ENCODE measurements at places on chromosomes 11 and 22. TPM values are rescaled to one million over a fixed set of nuclear protein-coding genes. Genes with fewer than 3 reads are reported as not detected.

DNA sequence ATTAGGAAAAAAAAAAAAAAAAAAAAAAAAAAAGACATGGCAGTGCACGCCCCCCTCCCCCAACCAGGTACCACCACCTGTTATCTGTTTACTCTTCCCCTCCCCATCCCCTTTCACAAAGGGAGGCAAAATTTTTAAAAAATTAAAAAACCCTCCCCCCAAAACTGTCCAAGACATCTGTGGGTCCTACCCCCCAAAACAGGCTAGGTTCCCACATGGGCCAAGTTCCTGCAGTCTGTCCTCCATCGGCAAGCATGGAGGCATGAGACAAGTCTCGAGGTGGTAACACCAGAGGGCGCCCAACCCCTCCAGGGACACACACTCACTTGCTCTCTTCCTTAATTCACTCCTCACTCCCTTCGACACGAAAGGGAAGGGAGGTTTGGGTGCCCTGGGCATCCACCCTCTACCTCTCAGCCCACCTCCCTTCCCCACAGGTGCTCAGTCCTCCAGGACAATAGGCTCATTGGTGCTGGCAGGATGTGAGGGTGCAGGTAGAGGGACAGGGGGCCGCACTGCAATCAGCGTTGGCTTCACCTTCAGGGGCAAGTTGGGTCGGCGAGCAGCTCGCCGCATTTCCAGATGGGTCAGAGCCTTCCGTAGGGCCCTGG is 2.2 kb upstream of the TUT1 start:
- H3K4me1 ChIP-seq, result peaks cover 12% of the 10 kb centered on the region
- peak; percentile 64 for DNase-seq
- H3K27me3 ChIP-seq, result no peaks in the 10 kb centered on the region
- peaks cover 47% of the 10 kb centered on the region for H3K36me3 ChIP-seq
- no peak overlapping the region for H3K4me3 ChIP-seq

DNA sequence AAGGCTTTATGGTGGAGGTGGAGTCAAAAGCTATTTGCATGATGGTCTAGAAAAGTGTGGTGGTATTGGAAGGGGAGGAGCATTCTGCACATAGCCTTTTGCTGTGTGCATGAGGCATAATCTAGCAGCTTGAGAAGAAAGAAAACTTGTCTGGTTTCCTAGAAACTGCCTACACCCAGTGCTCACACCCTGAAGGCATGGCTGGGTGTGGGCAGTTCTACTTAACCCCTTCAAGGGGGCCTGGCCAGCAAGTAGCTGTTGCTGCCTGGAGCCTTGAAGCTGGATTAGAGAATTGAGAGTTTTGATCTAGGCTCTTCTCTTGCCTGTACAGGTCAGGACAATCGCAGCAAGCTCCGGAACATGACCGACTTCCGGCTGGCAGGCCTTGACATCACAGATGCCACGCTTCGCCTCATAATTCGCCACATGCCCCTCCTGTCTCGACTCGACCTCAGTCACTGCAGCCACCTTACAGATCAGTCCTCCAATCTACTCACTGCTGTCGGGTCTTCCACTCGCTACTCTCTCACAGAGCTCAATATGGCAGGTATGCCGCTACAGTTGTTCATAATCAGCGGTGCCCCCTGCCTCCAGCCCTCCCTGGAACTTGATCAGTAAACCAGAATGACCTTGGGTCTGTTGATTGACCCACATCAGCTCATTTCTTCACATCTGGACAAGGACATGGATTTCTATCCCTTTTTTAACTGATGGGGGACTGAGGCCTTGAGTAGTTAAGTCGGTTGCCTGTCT is 12.2 kb upstream of the GRK2 start:
- no peak for DNase-seq
- no peaks in the 10 kb centered on the region for H3K4me1 ChIP-seq
- no peak overlapping the region for H3K4me3 ChIP-seq
- H3K27ac ChIP-seq, result no peak overlapping the region
- H3K36me3 ChIP-seq, result peaks cover 86% of the 10 kb centered on the region

DNA sequence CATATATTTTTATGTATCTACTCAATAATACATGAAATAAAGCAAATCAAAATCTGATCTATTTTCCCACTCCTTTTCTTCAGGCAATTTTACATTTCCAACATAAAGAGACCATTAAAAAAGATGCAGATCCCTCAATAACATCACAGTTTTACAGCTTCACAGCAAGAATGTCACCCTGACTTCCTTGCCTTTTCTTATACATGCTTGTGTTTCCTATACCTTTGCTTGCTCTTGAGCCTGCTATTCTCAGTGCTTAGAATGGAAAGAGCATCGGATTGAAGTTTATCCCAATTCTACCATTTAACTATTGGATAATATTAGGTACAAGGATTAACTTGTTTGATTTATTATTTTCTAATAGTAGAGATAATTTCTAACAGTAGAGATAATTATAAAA is 176.7 kb downstream of the CNTN5 start:
- no peaks in the 10 kb centered on the region for H3K36me3 ChIP-seq
- no peaks in the 10 kb centered on the region for H3K27me3 ChIP-seq
- no peak for DNase-seq
- H3K4me3 ChIP-seq, result no peak overlapping the region
- no peaks in the 10 kb centered on the region for H3K4me1 ChIP-seq

DNA sequence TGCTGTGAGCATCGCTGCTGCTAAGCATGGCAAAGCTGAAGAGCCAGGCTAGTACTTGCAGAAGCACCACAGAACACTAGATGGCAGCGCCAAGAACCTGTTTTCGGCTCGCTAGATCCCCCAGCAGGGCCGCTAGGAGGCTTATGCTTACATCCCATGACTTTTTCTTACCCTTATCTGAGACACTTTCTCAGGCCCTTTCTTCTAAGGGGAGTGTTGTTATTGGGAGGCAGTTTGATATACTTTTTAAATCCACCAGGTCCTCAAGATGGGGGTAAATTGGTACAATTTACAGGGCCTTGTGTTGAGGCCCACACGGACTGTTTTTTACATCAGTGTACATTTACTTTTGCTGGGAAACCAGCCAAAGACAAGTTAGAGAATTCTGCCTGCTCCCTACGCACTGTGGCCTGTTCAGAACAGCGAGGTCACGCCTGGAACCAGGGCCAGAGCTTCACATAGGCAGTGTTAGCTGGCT is 4.0 kb downstream of the TRIM6 start:
- no peak overlapping the region for H3K27ac ChIP-seq
- H3K4me3 ChIP-seq, result no peak overlapping the region
- H3K36me3 ChIP-seq, result no peaks in the 10 kb centered on the region
- DNase-seq, result peak; percentile 76
- peaks cover 4% of the 10 kb centered on the region for H3K4me1 ChIP-seq

DNA sequence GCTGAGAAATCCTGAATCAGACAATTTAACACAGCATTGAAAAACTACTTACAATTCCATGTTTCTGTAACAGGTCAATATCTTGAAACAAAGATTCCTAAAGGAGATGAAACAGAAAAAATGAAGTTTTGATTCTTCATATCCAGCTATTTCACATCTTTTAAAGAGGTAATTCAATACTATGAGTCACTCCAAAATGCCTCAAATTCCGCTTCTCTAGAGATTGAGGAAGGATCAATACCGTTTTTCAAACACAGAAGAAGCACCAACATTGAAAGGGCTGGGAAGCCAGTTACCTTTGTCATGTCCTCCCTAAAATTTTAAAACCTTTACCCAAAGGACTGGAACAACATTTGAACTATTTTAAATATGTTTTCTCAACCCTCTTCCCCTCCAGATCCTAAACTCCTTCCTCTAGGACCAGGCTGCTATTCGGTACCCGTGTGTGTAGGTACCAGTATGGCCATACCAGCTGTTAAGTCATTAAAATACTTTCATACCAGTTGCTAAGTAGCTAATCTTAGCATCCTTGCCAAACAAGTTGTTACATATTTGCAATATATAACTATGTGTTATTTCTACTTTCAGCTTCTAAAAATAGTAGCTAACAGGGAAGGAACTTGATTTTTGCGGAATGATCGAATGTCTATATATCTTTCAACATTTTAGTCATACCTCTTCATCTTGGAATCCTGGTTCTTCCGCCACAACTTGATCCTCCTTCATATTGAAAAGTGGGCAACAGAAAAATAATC is 2.3 kb downstream of the DMC1 start:
- DNase-seq, result no peak
- no peak overlapping the region for H3K4me3 ChIP-seq
- no peaks in the 10 kb centered on the region for H3K36me3 ChIP-seq
- H3K4me1 ChIP-seq, result peaks cover 5% of the 10 kb centered on the region
- no peak overlapping the region for H3K27ac ChIP-seq
- H3K27me3 ChIP-seq, result no peaks in the 10 kb centered on the region

DNA sequence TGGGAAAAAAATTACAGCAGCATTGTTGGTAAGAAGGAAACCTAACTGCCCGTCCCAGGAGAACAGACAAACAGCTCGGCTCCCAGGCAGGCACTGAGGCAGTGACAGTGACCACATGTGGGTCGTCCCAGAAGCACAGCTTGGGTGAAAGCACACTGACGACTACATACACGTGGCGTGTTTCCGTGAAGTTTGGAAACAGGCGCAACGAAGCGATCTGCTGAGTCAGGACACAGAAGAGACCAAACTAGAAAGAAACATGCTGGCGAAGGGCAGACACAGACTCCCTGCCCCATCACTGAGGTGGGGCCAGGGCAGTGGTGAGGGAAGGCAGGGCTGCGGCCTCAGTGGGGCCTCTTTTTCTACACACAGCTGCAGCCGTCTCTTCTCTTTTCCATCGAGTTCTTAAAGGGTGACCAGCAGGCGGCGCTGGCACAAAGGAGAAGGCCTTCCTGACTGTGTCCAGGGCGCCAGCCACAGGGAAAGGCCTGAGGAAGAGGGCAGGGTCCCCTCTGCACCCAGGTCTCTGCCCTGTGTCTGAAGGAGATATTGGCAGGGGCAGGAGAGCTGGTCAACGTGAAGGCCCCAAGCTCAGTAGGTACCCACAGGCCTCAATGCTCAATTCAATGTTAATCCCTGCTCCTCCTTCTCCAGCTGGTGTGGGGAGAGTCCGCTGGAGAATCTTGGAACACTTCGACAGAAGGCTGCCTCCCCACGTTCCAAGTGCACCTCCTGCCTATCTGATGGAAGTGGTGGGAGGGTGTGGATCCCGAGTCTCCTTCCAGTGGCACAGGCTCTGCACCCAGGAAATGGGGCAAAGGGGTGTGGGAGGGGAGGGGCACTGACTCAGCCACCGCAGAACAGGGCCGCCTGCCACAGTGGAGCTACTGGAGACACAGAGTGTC is 19.9 kb downstream of the CARS1 start:
- DNase-seq, result peak; percentile 62
- H3K27ac ChIP-seq, result no peak overlapping the region
- H3K4me3 ChIP-seq, result no peak overlapping the region
- H3K36me3 ChIP-seq, result peaks cover 61% of the 10 kb centered on the region

The CHORDC1 gene
- 46.3 TPM for polyA plus RNA-seq

Measured in large intestine (tissue), 12 donors.